ENCODE measurements at places on chromosomes 6 and 20.

DNA sequence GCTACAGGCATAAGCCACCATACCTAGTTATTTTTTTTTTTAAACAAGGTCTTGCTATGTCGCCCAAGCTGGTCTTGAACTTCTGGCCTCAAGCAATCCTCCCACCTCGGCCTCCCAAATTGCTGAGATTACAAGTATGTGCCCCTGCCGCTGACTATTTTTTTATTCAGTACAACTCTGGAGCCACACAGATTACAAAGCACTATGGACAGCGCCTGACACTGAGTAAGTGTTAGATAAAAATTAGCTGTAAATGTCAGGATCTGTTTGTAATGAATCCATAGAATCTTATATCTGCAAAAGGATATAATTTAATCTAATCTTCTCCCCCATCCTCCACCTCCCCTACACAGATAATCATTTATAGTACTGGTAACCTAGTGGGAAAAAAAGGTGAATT lies 15.3 kb upstream of the COL12A1 start:
- DNase-seq = no peak

DNA sequence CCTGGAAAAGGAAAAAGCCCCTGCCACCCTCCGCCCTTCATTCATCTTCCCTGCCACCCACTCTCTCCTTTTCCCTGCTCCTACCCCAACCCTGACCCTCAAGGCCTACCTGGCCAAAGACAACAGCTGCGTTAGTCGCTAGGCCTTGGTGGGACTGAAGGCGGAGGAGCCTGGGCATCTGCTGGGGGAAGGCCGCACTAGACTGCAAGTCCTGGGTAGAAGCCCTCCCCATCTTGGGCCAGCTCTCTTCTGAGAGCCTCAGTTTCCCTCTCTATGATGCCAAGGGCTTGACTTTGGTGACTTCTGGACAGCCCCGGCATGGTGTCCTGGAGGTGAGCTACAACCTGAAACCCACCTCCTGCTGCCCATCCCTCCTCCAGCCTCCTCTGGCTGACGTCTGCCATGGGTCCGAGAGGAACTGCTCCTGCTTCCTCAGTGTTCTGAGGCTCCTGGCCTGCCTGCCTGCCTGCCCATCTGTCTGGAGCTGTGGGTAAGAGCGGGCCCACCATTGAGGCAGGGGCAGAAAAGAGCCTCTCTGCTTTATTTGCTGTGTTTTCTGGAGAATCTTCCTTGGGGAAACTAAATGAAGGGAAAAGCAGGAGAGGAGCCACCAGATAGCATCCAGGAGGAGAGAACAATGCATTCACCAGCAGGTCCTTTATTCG lies 7.5 kb upstream of the FOXC1 start:
- DNase-seq = no peak

DNA sequence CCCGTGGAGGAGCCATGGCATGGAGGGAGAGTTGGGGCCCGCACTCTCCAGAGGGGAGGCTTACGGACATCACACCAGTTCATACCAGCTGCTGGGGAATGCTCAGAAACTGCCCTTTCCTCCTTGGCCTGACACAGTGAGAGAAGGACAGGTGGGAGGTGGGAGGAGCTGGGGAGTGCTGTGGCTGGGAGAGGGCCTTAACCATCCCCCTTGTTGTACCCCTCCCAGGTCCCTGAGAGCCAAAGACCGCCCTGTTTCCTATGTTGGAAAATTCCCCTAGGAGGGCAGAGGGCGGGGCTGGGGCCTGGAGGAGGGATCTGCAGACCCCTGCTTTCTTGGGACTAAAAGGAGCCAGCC lies 24.1 kb downstream of the FOXP4 start:
- no peak for DNase-seq

DNA sequence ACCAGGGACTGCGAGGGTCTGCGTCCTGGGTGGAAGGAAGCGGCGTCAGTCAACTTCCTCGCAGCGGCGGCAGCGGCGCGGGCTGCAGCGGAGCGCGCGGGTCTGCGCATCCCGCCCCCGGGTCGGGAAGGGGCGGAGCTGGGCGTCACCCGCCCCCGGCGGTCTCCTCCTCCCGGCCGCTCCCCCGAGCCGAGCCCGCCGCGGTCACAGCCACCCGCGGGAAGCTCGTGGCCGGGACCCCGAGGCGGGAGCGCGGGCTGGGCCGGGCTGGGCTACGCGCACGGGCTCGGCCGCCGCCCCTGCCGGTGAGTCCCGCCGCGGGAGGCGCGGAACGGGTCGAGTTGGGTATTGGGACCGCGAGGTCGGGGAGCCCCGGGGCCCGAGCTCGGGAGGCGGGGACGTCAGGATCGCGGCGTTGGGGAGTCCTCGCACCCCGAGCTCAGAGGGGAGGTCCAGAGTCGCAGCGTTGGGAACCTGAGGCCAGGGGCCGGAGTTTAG lies at the start of gene PAQR8:
PAQR8 (plus strand) TSS at position 207 of the 498 bp plus-strand sequence. CDS start 41,063 bp downstream, outside the sequence.
- peak; percentile 82 for DNase-seq

GRCh38 chr20:57795342-57795697 lies 85.5 kb upstream of the PMEPA1 start:
- no peak for DNase-seq

DNA sequence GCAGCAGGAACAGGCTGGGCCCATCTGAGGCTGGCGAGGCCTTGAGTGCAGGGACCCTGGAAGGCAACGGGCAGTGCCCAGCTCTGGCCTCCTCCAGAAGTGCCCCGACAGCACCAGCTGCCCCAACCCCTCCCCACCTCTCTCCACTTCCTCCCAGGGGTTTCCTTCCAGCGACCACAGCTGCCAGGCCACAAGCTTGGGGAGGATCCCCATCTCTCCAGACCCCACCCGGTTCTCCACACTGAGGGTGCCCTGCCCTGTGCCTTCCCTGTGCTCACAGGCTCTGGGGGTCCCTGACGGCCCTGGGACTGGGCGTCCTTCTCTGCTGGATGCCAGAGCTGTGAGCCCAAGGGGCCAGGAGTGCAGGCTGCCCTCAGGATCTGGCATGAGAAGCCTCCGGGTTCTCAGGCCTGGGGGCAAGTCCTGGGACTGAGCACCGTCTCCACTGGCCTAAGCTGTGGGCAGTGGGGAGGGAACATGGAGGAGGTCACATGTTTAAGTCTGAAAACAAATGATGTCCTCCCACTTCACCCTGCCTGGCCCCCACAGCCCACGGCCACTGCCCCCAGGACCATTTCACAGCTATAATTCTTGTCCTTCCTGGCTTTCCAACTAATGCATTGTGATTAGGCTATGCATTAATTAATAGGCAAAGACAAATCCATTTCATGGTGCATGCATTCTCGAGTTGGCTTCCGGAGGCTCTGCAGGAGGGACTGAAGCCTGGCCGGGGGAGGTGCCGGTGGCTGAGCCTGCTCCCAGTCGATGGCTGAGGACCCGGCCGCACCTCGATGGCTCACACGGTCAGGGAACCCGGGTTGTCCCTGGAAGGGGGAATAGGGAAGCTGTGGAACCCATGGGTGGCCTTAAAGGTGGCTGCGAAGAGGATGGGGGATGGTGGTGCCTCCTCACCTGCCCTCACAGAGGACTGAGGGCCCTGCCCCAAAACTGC lies 24.4 kb downstream of the BHLHE23 start:
- no peak for DNase-seq

- DNase-seq = peak; percentile 51
Observed at GRCh38 chr6:129567374-129567773, 142.6 kb downstream of the ARHGAP18 start.

GRCh38 chr20:38863024-38863851 lies 57.7 kb downstream of the PPP1R16B start:
- DNase-seq = peak; percentile 33

DNA sequence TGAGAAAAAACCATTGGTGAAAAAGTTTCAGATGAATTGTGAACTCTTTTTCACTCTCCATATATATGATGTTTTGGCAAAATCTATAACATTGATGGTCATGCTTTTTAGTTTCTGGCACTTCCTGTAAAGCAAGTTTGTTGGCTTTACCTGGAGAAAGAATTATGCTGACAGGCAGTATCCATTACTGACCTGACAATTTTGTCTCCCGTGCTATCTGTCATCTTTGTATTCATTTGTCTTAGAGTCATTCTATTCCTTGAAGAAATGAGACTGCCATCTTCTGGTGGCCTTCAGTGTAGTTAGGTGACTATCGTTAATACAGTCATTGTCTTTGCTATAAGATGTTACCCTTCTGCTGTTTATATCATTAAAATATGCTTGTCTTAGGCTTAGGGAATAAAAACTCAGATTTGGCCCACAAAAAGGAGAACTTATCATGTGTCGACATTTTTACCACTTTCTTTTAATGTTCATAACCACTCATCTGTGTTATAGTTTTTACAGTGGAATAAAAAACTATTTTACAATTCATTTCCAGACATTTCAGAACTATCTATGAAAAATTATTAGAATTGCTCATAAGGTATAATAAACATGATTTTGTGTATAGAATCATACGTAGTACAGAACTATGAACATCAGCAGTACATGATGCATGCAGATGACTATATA lies 707.0 kb downstream of the EPM2A start:
- DNase-seq = no peak

DNA sequence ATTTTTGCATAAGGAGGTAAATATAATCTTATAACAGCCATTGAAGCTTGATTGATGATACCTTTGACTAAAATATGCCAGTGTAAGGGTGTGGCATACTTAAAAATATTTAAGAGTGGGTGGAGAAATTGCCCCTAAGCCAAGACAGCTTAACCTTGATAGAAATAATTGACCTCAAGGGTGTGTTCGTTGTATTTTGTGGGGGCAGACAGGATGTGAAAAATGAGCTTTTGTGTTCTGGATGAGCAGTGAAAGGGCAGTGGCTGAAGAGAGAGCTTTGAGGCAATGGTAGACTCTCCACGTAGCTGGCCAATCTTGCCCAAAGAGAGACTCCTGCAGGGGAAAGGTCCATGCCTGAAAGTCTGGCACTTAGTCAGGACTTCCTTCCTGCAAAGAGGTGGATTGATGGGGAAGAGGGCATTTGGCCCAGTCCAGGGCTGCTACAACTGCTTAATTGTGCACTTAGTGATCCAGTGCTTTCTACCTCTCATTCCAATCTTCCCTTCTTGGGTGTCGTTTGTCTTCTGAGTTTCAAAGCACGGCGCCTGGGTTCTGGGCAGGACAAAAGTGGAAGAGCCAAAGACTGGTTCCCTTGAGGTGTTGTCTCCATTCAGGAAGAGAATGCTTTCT lies 15.6 kb upstream of the CD109 start:
- no peak for DNase-seq

DNA sequence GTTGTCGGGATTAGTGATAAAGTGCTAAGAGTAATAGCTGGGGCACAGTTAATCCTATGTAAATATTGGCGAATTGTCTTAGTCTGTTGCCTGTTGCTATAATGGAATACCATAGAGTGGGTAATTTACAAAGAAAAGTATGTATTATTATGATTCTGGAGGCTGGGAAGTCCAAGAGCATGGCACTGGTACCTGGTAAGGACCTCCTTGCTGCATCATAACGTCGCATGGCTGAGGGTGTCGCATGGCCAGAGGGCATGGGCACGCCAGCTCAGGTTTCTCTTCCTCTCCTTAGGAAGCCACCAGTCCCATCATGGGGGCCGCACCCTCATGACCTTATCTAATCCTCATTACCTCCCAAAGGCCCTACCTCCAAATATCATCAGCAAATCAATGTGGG lies 29.7 kb downstream of the IRF4 start:
- no peak for DNase-seq

DNA sequence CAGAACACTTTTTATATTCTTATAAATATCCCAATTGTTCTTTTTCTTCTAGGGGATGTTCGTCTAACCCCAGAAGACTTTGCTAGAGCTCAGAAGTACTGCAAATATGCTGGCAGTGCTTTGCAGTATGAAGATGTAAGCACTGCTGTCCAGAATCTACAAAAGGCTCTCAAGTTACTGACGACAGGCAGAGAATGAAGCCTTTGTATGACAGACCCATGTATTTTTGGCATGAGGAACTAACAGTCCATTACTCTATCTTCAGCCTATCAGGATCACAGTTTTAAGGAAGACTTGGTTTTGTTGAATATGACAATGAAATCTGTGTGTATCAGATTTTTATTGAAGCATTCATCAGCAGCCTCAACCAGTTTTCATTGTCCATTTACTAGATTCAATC lies 71.4 kb downstream of the VTA1 start:
- DNase-seq = no peak

DNA sequence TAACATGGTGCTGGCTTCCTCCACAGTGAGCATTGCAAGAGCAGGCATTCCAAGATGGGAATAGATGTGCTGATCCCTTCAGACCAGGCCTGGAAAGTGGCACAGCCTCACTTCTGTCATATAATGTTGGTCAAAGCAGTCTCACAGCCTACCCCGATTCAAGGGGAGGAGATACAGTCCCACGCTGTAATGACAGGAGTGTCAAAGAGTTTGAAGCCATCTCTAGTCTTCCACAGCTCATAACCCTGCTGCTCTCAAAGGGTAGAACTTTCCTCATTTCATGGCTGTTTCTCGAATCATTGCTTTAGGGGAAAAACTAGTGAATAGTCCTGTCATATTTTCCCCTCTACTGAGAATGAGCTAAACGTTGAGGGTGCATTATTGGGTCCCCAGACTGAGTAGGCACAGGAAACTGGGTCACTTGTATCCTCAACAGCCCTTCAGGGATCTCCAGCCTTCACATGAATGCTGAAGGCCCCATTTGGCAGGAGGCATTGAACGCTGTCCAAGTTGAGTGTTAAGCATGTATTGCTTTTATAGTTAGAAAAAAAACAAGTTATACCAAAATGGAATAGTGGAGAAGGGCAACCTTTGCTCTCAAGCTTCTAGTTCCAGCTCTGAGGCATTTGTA lies 27.3 kb downstream of the DTD1 start:
- no peak for DNase-seq

DNA sequence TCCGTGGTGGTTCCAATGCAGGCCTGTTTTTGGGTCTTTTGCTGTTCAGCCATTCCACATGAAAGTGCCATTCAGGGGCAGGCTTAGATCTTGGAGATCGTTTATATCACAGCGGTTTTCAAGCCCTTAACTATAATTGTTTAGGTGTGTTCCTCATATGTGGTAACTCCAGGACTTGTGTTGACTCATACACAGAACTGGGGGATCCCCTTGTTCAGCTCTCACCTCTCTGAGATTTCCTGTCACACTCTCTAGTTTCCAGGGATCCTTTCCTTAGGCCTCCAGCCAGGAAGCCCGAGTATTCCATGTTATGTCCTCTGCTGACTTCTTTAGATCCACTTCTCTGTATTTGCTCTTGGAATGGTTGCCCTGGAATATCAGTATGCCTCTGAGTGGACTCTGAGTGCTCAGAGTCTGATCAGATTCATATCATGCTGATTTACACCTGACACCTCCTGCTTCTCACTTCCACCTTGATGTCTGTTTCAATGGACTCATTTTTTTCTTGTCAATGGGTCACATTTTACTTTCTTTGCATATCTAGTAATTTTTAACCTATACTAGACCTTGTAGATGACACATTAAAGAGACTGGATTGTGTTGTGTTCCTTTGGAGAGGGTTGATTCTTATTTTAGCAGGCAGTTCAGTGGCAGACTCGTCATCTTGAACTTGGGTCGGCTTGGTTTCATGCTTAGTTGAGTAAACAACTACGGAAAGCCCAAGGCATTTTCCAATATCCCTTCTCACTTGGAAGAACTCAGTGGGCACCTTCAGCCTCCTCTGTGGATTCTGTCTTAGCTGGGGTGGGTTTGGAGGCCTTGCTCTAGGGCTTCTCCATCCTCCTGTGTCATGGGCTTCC lies 13.1 kb downstream of the NTSR1 start:
- no peak for DNase-seq
